Hippocampal formation (tissue), 2 donors: ENCODE measurements at places on chromosomes 7 and 10.

GRCh38 chr10:5691786-5692185 is 7.1 kb downstream of the TASOR2 start:
- no peak for DNase-seq

DNA sequence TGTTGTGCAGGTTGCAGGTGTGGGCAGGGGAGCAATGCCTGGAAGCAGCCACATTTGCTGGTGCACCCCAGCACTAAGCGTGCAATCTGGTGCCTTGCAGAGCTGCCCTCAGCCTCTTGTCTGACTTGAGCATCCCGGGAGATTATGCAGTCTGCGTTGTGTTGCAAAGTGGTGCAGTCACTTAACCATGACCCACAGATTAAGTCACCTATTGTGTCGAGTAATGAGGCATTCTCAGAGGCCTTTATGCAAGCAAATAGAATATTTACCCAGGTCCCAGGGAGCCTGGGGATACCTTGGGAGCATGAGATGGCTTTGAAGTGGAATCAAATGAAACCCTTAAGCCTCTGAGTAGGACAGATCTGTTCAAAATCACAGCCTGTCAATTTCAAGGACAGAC is 529.0 kb downstream of the TYW1 start:
- no peak for DNase-seq

DNA sequence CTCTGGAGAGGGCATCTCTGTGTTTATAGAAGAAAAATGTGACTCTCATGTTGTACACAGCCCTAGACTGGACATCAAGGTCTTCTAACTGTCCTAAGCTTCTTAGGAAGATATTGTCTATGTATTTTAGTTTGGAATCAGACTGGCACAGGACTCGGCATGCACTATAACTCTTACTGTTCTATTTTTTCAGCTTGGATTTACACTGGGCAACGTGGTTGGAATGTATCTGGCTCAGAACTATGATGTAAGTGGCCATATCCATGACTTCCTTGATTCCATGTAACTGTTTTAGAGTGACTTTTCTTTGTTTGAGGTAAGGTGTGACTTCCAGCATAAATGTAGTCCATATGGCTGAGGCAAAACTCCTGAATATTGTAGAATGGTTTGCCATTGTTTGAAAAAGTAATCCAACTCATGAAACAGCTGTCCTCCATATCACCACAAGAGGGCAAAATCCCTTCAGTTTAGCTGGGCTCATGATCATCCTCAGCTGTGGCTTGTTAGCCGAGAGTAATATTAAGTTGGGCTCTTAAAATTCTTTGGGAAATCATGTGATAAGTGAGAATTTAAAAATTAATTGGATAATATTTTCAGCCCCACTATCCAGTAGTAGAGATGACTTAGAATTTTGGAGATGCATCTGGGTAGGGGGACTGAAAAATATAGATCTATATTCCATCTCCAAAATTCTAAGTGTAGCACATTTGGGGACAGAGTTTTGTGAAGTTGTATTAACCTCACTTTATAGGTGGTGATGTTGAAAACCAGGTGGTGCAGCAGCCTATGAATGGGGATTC is 10.4 kb downstream of the STMP1 start:
- DNase-seq = no peak

- no peak for DNase-seq
Observed at GRCh38 chr10:84685047-84685660, 356.8 kb downstream of the CCSER2 start.

- no peak for DNase-seq
Observed at GRCh38 chr10:95355301-95355700, 64.5 kb upstream of the PDLIM1 start.

- DNase-seq = no peak
Observed at GRCh38 chr7:91068136-91068795, 196.0 kb upstream of the FZD1 start.

DNA sequence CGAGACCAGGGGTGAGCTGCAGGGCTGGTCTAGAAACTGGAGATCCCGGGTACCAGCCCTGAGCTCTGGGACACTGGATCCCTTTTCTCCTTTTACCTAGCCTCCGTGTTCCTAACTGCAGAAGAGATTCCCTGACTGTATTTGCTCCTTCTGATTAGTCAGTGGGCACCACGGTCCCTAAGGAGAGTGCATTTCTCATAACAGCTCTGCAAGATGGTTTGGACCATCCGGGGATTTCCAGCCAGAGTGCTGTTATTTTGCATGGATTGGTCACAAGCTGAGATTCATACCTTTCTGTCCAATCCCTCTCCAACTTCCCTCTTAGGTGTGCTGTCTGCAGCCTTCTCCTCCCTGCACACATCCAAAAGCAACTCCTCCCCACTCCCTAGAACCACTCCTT is 122.6 kb downstream of the MYL10 start:
- DNase-seq = no peak

DNA sequence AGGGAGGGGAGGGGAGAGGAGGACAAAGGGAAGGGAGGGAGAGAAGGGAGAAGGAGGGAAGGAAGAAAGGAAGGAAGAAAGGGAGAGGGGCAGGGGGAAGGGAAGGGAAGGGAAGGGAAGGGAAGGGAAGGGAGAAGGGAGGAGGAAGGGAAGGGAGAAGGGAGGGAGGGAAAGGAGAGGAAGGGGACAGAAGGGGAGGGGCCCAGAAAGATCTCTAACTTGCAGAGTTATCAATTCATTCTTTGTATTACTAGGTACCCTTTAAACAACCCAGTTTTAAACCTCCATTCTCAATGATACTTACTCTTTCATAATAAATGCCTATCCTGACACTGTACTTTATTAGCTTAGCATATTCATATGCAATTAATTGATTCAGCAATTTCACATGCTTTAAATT is 192.0 kb downstream of the ELMO1 start:
- DNase-seq = no peak

DNA sequence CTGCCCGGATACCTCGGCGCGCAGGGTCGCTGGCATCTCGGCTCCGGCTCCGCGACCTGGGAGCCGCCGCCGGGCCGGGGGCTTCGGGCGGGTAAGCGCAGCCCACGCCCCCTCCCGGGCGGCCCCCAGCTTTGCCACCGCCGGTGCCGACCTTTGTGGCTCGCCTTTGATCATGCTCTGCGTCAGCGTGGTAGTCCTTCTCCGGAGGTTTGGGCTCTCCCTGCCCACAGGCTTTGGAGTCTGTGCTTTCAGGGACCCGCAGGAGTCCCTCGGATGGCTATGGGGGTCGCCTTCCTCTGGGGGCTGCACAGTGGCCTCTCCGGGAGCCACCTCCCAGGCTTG is 7.3 kb downstream of the ATP6V1F start:
- DNase-seq = no peak
